ENCODE measurements at places on chromosomes 6 and 20. TPM values are rescaled to one million over a fixed set of nuclear protein-coding genes. Genes with fewer than 3 reads are reported as not detected.

Gene SALL4
- total RNA-seq: not detected

Gene MROH8
- 2.8 TPM for total RNA-seq

Gene ENPP5
- total RNA-seq: not detected

Gene PRR18
- total RNA-seq: not detected

Gene TRIM26
- total RNA-seq: 86.4 TPM

Gene BANF2
- not detected for total RNA-seq

Gene SLC22A7
- not detected for total RNA-seq

Gene TXNDC5
- total RNA-seq: 35.0 TPM

Gene C4B
- total RNA-seq: 3.5 TPM

Gene C2
- 0.26 TPM for total RNA-seq

Gene TSPO2
- total RNA-seq: not detected

Gene WFDC12
- total RNA-seq: not detected

DNA sequence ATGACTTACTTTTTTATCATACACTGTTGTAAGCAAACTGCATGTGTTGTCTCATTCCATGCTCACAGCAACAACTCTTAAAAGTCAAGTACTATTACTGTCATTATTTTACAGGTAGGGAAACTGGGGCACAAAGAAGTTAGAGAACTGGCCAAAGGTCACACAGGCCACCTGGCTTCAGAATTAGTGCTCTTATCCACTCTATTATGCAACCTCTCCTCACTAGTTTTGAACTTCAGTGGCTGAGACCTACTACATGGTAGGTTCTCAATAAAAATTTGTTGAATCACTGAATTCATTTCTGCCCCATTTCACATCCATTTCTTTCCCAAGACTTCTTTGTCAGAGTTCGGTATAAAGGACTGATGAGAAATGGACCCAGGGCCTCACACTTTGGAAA, 2.3 kb upstream of the BTN3A3 start:
- no peak for DNase-seq

DNA sequence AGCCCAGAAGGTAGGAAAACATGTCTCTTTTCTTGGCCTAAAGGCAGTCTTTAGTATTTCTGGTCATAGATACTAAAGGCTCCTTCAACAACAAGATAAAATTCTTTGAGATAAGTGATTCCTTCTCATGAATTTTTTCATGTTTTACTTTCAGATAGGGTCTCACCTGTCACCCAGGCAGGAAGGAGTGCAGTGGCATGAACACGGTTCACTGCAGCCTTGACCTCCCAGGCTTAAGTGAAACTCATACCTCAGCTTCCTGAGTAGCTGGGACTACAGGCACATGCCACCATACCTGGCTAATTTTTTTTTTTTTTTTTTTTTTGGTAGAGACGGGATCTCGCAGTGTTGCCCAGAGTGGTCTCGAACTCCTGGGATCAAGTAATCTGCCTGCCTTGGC, 9.1 kb downstream of the PNLDC1 start:
- DNase-seq: no peak

- no peak for DNase-seq
Observed at GRCh38 chr20:298776-299391, 1.5 kb downstream of the ZCCHC3 start.

- DNase-seq: no peak
Observed at GRCh38 chr6:17957498-17957897, 29.9 kb downstream of the KIF13A start.

DNA sequence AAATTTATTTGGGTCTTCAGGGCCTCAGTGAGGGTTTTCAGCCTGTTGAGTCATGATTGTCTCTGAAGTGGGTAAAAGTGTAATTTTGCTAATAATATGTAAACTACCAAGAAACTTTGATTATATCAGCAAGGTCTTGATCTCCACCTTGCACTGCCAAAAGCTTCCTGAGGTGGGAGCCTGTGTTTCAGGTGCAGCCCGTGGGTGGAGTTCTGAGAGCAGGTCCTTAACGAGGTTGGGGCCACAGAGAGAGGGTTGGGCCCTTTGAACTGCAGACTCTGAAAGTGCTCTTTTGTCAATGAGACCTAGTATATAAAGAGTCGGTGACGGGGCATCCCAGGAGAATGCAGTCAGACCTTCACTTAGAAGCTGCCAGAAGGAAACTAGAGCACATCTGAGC, 129.7 kb upstream of the MAP3K4 start:
- no peak for DNase-seq

DNA sequence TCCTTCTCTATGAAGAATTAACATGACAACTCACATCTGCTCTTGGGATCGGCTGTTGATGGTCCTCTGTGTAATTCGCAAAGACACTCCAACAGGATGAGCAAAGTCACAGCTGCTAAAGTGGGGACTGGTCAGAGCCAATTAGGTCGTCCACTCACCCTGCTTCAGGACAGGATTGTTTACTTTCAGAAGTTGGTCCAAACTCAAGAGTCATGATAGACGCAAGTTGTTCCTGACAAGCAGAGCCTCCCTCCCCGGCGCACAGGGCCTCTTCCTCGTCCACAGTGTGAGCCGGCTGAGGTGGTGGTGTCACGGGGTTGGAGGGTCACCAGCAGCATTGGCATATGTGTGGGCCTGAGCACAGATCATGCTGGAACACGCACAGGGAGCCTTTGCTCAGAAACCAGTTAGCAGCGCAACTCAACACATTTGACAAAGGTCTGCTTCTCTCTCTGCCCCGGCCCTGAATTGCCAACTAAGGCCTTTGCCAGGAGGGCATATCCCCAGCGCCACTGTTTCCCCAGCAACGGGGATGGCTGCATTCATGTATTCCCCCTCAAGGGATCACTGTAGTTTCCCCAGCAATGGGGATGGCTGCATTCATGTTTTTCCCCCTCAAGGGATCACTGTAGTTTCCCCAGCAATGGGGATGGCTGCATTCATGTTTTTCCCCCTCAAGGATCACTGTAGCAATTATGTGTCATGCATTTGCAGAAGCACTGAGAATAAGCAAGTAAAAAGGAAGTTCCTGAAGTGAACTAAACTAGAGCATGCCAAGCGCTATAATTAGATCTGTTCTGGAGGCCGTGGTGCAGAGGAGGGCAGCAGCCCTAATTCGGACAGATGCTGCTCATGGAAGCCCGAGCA, 111.7 kb downstream of the THBS2 start:
- DNase-seq: no peak

- no peak for DNase-seq
Observed at GRCh38 chr6:151069641-151070040, 170.1 kb upstream of the AKAP12 start.

DNA sequence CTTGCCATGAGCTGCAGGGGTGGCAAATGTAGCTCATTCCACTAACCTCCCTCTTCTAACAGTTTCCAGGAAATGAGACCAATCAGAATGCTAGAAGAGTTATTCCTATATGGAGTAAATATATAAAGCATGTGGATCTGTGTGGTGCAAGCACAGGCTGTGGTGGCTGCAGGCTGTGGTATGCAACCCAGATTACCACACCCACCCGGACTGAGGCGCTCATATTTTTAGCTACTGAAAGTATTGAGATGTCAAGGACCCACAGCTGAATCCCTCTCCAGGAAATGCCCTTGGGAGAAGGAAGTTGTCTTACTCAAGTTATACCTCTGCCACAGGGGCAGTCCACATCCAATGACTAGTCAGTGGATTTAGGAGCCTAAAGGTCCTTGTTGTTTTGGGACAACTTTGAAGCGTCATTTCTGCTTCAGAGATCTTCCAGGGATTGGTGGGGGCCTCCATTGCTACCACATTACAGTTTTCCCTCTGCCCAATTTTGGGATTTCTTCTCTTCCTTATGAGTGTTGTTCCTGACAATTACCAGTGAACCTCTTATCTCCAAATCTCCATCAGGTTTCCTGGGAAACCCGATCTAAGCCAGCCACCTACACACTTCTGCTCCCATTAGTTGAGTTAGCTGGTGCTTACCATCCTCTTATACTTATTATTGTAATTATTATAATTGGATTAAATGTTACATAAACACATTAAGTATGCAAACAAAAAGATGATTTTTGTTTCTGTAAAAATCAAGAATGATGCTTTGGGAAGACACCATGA, 12.1 kb upstream of the REPS1 start:
- no peak for DNase-seq

DNA sequence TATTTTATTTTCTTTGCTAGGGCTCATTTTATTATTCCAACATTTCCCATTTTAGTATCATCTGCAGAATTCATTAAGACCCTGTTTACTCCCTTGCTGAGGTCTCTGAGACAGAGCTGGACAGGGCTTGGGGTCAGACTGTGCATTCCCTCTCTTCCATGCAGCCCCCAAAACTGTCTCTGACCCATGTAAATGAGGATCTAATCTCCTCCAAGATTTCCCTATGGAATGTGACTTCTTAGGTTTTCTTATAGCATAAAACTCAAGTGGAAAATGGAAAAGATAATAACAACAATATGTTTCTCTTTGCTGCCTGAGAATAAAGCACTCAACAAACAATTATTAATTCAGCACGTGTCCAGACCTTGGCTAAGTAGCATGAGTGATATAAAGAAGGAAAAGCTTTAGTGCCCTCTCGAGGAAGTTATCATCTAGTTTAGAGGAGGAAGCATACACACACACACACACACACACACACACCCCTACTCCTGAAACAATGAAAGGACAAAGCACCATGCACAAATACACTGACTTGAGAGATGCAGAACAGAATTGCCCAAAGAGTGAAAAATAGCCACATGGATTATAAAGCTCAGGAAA, 815.5 kb downstream of the BCKDHB start:
- DNase-seq: no peak

- DNase-seq: no peak
Observed at GRCh38 chr20:59462249-59462648, 142.1 kb upstream of the PHACTR3 start.

- no peak for DNase-seq
Observed at GRCh38 chr6:128567029-128567428, 46.6 kb upstream of the PTPRK start.

DNA sequence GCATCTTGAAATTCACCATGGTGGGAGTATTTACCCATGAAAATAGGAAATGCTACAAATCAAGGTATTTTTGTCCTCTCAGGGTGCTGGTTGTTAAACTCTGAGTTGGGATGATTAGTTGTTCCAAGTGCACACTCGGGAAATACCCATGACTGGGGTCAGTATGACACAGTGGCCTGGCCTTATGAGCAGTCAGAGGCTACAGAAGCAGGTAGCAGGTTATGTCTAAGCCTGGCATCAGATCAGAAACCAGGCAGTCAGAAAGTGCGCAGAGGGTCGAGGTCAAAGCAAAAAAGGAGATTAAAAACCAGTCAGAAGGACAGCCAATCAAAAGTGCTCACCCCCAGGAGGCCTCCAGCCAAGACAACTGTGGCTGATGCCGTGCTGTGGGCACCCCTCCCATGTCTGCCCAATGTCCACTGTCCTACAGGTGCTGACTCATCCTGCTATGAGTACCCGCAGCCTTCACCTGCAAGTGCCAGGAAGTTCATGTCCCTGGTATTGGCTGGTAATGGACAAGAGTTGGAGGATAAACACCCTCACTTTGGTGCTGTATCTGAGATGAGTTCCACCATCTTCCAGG, 117.4 kb upstream of the SLC24A3 start:
- no peak for DNase-seq

- no peak for DNase-seq
Observed at GRCh38 chr6:128284128-128284527, 236.3 kb downstream of the PTPRK start.

DNA sequence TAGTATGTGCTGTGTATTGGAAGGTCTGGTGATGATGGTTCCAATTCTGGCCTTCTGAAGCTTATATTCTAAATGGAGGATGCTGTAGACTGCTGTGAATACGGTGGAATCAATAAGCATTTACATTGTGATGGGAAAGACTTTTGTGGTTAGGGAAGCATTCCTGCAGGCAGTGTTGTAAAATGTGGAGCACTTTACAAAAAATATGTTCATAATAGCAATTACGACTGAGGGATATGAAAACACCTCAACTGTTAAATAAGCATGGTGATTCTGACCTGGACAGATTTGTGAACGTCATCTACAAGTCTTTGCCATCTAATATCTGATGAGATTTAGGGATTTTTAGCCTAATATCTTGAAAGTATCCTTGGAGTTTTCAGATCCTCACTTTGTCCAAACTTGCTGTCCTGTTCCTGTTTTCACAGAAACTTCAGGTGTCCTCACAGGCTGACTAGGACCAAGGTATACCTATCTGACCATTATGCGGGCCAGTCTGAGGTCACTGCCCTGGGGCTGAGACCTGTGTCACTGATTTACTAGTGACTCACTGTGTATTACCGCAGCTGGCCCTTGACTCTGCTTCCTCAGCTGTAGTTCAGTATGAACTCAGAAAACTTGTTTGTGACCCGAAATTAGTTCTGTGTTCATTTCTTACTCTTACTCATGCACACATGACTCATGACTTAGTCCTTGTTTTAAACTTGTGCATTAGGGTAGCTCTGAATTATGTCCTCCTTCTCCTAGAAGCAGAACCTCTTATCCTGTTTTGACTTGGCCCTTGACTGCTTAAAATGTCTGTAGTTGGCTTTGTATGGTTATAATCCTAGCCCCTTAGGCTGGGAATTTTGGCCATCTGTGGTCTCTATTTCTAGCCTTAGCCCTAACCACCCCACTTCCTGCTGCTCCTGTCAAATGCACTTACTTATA, 343.0 kb downstream of the CDKAL1 start:
- no peak for DNase-seq

DNA sequence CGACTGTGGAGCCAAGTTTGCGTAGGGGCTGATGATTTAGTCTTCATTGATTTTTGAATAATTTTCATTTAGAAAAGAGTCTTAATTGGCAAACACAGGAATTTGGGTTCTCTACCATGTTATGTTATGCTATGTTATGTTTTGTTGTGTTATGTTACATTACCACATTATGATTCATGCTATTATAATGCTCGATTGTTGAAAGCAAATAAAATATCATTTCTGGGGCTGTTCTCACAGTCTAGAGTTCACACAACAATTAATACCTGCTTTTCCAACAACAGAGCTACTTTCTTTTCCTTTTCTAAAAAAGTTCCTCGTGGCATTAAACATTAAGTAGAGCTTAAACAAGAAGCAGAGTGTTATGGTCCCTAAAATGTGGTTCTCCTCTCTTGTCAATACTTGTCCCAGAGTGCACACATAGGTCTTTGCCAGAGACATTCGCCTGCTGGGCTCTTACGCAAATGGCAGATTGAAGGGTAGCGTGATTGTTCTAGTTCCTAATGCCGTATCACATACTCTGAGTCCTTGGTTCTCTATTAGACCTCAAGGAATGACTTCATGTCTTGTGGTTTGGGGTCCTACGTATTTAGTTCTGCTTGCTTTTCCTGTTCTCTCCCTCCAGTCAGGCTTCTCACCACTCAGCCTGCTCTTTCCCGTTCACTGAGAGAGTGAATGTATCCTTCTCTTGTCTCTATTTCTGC, 370.3 kb downstream of the CD109 start:
- DNase-seq: no peak

GRCh38 chr20:48787861-48788375, 39.9 kb downstream of the PREX1 start:
- DNase-seq: no peak

- no peak for DNase-seq
Observed at GRCh38 chr20:4444404-4444803, 277.3 kb upstream of the PRND start.

- DNase-seq: no peak
Observed at GRCh38 chr6:159682295-159682694, 10.7 kb downstream of the SOD2 start.

GRCh38 chr6:117906507-117906957, 532 bp upstream of the SLC35F1 start:
- no peak for DNase-seq
